ENCODE measurements at places on chromosomes 4 and X. TPM values are rescaled to one million over a fixed set of nuclear protein-coding genes. Genes with fewer than 3 reads are reported as not detected.

PRRG1 gene
- 72.2 TPM for total RNA-seq

TCEAL4 gene
- 29.0 TPM for total RNA-seq

GLRB gene
- total RNA-seq = 4.2 TPM

SSX4 gene
- not detected for total RNA-seq

POU4F2 gene
- total RNA-seq = not detected
